Cardiac muscle cell (in vitro differentiated cells and primary cell): ENCODE measurements at places on chromosomes 2 and 18. TPM values are rescaled to one million over a fixed set of nuclear protein-coding genes. Genes with fewer than 3 reads are reported as not detected.

GRCh38 chr2:201781557-201782051 is 871 bp upstream of the ALS2 start:
- no peaks in the 10 kb centered on the region for H3K36me3 ChIP-seq

DNA sequence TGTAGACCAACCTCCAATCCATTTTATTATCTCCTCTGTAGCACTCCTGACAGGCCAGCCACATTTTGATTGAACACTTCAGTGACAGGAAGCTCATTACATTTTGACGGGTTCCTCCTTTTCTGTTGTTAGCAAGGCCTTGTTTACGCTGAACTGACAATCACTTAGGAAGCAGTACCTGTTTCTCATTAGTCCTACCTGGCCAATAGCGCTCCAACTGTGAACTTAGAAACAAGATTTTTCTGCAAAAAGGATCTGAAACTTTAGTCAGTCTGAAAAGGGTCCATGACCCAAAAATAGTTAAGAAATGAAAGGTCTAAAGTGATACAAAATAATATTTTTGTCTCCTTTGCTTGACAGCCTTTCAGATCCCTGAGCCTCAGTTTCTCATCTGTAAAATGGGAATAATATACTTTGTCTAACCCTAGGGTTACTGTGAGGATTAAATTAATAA is 119.6 kb upstream of the MSTN start:
- no peak overlapping the region for H3K27ac ChIP-seq
- no peak overlapping the region for H3K4me3 ChIP-seq
- no peaks in the 10 kb centered on the region for H3K36me3 ChIP-seq
- no peaks in the 10 kb centered on the region for H3K27me3 ChIP-seq

DNA sequence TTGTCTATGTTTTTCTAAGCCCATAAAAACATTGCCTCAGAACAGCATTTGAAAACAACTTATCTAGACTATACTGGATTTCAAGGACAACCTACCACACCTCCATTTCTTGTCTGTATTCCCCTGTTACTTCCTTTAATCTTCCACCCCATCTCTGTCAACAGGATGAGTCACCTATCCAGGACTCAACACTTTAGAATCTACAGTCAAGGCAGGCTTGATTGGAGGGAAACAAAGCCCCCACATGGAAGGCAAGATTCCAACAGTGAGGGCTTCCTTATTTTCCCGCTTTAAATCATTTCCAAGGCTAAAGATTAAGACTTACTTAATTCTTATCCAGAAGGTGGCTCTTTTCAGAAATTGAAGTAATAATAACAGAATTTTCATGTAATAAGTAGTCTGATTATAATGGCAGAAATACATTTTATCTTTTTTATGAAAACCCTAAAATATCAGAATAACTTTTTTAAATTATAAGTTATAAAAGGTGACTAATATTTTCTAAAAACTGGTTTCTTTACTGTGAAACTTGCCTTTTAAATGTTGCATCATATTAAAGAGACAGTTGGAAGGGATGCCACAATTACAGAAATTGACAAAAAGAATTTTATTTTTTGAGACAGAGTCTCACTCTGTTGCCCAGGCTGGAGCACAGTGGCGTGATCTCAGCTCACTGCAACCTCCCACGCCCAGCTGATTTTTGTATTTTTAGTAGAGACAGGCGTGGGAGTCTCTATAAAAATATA is 138.7 kb upstream of the CCDC150 start:
- no peak overlapping the region for H3K27ac ChIP-seq
- DNase-seq: no peak
- no peaks in the 10 kb centered on the region for H3K27me3 ChIP-seq
- no peaks in the 10 kb centered on the region for H3K36me3 ChIP-seq
- no peak overlapping the region for H3K4me3 ChIP-seq

DNA sequence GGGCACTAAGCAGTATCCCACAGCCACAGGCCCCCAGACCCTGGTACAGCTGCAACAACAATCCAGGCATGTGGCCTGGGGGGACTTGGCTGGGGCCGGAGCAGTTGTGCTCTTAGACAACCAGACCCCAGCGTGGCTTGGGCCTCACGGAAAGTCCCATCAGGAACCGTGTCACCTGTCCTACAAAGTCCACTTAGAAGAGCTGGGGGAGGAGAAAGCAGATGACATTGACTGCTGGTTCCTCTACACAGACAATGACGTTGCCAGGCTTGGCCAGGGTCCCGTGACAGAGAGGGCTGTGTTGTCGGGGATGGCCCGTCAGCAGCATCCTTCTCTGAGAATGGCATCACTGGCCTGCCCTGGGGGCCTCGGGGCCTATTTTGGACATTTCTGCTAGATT is 124.5 kb downstream of the SEPTIN10 start:
- no peak overlapping the region for H3K27ac ChIP-seq
- DNase-seq: no peak
- no peaks in the 10 kb centered on the region for H3K27me3 ChIP-seq
- no peaks in the 10 kb centered on the region for H3K36me3 ChIP-seq

GRCh38 chr2:181949047-181949446 is 36.6 kb upstream of the PPP1R1C start:
- DNase-seq: no peak
- H3K36me3 ChIP-seq: no peaks in the 10 kb centered on the region
- peaks cover 13% of the 10 kb centered on the region for H3K4me1 ChIP-seq
- H3K27ac ChIP-seq: no peak overlapping the region
- H3K4me3 ChIP-seq: no peak overlapping the region

DNA sequence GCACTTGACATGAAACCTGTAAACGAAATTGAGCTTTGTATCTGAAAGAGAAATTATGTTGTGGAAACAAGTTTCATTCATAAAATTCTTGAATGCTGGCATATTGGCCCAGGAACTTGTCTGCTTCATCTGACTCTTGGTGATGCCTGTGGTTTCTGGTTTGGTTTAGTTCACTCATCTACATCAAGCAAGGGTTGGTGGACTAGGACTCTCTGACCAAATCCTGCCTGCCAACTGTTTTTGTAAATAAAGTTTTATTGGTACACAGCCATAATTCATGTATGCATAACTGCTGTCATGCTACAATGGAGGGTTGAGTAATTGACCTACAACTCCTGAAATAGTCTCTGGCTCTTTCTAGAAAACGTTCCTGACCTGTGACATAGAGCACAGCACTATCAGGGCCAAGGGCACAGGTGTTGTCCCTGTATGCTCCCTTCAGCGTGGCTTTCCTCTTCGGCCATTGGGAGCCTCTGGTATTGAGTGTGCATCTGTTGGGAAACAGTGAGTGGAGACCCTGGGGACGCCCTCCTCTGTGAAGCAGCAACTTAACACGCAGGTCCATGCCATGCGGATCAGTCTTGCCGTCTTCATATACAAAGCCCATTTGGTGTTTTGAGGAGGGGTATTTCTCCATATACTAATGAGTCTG is 226.3 kb downstream of the SH3RF3 start:
- no peaks in the 10 kb centered on the region for H3K27me3 ChIP-seq
- H3K4me3 ChIP-seq: no peak overlapping the region
- H3K4me1 ChIP-seq: peaks cover 3% of the 10 kb centered on the region
- H3K36me3 ChIP-seq: no peaks in the 10 kb centered on the region

DNA sequence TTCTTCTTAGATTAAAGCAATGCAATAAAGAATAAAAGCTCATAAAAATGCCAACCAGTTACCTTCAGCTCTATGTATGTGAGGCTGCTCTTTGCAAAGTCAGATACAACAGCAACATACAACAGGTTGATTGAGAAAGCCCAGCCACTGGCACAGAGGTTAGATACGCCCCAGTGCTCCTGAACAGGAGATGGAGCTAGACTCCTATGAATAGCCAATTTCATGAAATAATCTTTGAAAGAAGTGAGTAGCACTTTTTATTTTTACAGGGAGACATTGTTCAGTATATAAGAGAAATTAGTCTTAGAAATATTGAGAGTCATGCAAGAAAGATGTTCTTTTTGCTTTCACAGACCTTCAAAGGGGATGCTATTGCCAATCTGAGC is 362.4 kb upstream of the MEX3C start:
- no peaks in the 10 kb centered on the region for H3K36me3 ChIP-seq
- no peak overlapping the region for H3K4me3 ChIP-seq
- H3K27ac ChIP-seq: no peak overlapping the region
- no peaks in the 10 kb centered on the region for H3K27me3 ChIP-seq
- no peak for DNase-seq

GRCh38 chr2:62038975-62039771 is 133.7 kb downstream of the COMMD1 start:
- peak; percentile 94 for DNase-seq
- H3K36me3 ChIP-seq: no peaks in the 10 kb centered on the region
- H3K4me3 ChIP-seq: no peak overlapping the region
- no peaks in the 10 kb centered on the region for H3K4me1 ChIP-seq
- H3K27me3 ChIP-seq: no peaks in the 10 kb centered on the region

GRCh38 chr18:58307441-58307840 is 263.4 kb downstream of the NEDD4L start:
- no peaks in the 10 kb centered on the region for H3K4me1 ChIP-seq
- H3K4me3 ChIP-seq: no peak overlapping the region
- H3K27me3 ChIP-seq: no peaks in the 10 kb centered on the region
- DNase-seq: no peak
- no peak overlapping the region for H3K27ac ChIP-seq
- no peaks in the 10 kb centered on the region for H3K36me3 ChIP-seq

- no peak overlapping the region for H3K4me3 ChIP-seq
- no peaks in the 10 kb centered on the region for H3K36me3 ChIP-seq
- no peak overlapping the region for H3K27ac ChIP-seq
- H3K27me3 ChIP-seq: no peaks in the 10 kb centered on the region
Measured at GRCh38 chr18:69705987-69706386, 241.7 kb downstream of the CD226 start.

- peaks cover 38% of the 10 kb centered on the region for H3K27me3 ChIP-seq
- H3K4me3 ChIP-seq: no peak overlapping the region
- H3K27ac ChIP-seq: no peak overlapping the region
Measured at GRCh38 chr2:172739661-172740266, 4.1 kb downstream of the RAPGEF4 start.

DNA sequence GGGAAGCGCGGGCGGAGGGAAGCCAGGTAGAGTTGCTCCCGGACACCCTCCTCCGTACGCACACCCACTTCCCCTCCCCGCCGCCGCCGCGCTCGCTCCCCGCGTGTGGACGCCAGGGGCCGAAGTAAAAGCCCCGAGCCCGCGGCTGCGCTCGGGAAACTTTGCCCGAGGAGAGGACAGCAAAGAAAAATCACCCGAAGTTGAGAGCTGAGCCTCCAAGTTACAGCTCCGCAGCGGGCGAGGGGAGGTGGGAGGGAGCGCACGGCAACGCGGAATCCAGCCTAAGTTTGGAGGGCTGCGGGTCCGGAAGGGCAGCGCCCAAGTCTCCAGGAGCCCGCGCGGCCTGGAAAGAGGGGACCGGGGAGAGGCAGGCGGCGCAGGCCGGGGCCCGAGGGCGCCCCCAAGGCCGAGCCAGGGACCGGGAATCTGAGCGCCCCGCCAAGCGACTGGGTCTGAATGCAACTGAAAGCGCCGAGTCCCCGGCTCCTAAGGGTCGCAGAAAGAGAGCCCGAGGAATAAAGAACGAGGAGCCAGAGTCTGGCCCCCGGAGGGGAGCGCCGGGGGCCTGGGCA is 706 bp upstream of the BCL11A start:
- H3K27ac ChIP-seq: no peak overlapping the region
- DNase-seq: peak; percentile 28
- H3K27me3 ChIP-seq: peaks cover 43% of the 10 kb centered on the region
- H3K4me1 ChIP-seq: peaks cover 3% of the 10 kb centered on the region

DNA sequence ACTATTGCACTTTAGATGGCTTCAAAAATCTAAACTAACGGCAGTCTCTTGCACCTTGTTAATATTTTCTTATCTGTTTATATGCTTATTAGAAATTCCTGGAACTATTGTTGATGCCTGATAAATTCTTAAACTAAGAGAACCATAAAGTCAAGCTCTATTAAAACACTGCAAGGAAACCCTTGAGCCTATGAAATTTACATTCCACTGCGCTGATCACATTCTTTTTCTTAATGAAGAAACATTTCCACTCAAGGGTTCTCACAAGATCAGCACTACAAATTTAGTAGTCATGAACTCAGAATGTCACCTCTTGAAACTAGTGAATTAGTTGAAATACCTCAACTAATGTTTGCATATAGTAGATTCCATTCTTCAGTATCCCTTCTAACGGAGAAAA is 331.8 kb upstream of the SLC8A1 start:
- DNase-seq: no peak
- no peaks in the 10 kb centered on the region for H3K4me1 ChIP-seq
- no peaks in the 10 kb centered on the region for H3K36me3 ChIP-seq
- H3K27ac ChIP-seq: no peak overlapping the region
- H3K4me3 ChIP-seq: no peak overlapping the region

- H3K27me3 ChIP-seq: no peaks in the 10 kb centered on the region
- no peak overlapping the region for H3K27ac ChIP-seq
- H3K4me3 ChIP-seq: no peak overlapping the region
- H3K4me1 ChIP-seq: peaks cover 5% of the 10 kb centered on the region
- H3K36me3 ChIP-seq: no peaks in the 10 kb centered on the region
Measured at GRCh38 chr18:47987388-47987699, 56.9 kb upstream of the SMAD2 start.

DNA sequence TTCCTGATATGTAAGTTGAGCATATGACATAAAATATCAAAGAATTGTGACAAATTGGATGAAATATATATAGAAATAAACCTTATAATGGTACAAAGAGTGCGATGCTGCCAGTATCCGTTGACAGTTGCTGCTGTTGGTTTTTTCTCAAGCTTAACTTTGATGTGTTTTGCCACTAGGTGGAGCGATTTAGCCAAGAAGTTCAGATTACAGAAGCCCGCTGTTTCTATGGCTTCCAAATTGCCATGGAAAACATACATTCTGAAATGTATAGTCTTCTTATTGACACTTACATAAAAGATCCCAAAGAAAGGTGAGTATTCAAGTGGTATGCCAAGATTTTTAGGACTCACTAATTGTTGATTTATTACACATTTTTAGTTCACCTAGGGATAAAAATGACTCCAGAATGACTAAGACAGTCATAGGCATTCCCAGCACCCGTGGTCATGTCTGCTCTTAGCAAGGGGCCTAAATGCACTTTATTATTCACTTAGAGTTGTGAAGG is 2.1 kb downstream of the RRM2 start:
- peaks cover 5% of the 10 kb centered on the region for H3K27me3 ChIP-seq
- H3K4me3 ChIP-seq: no peak overlapping the region
- DNase-seq: peak; percentile 77
- H3K27ac ChIP-seq: no peak overlapping the region
- H3K4me1 ChIP-seq: no peaks in the 10 kb centered on the region
- peaks cover 8% of the 10 kb centered on the region for H3K36me3 ChIP-seq

GRCh38 chr2:61549546-61549945 is 11.4 kb upstream of the XPO1 start:
- H3K4me1 ChIP-seq: no peaks in the 10 kb centered on the region
- no peak overlapping the region for H3K27ac ChIP-seq
- no peaks in the 10 kb centered on the region for H3K27me3 ChIP-seq
- DNase-seq: no peak

DNA sequence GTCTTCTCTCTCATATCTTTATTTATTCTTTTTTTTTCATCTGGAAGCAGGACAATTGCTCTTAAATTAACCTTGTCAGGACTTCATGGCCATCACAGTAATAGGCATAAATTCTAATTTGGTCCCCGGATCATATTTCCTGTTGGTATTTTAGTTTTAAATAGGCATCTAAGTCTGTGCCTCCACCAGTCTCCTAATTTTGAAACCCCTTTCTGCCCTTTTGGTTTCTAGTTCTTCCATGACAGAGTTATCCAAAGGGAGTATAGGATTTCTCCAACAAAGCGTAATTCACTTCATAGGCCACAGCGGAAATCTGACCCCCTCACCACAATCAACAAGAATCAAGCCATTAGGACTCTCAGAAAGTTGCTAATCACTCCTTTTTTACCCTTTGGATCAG is 3.8 kb downstream of the EPHA4 start:
- H3K27me3 ChIP-seq: no peaks in the 10 kb centered on the region
- H3K4me1 ChIP-seq: peaks cover 22% of the 10 kb centered on the region
- H3K27ac ChIP-seq: no peak overlapping the region
- DNase-seq: no peak

The GPR55 gene
- total RNA-seq: not detected in 2 replicates

The NDUFAF7 gene
- total RNA-seq: 22.0 and 28.0 TPM in 2 replicates

The LOXL3 gene
- total RNA-seq: 23.7 and 43.3 TPM in 2 replicates

The DYSF gene
- 44.4 and 57.4 TPM in 2 replicates for total RNA-seq

The DUSP11 gene
- total RNA-seq: 15.2 and 16.9 TPM in 2 replicates

The VWC2L gene
- 0.11 and 0.24 TPM in 2 replicates for total RNA-seq
